ENCODE measurements at places on chromosomes 7 and 10.

GRCh38 chr7:112448381-112448780 is 1.9 kb upstream of the IFRD1 start:
- no peak for DNase-seq

GRCh38 chr7:97118306-97118917 is 914 bp downstream of the SDHAF3 start:
- no peak for DNase-seq

GRCh38 chr7:35480806-35481205 is 214.1 kb downstream of the HERPUD2 start:
- no peak for DNase-seq

GRCh38 chr7:78703391-78703790 is 750.1 kb downstream of the MAGI2 start:
- no peak for DNase-seq

- no peak for DNase-seq
These were observed 31.0 kb upstream of the NUB1 start for GRCh38 chr7:151310578-151310977.

- no peak for DNase-seq
These were observed 300.7 kb upstream of the PITRM1 start for GRCh38 chr10:3473271-3473670.

DNA sequence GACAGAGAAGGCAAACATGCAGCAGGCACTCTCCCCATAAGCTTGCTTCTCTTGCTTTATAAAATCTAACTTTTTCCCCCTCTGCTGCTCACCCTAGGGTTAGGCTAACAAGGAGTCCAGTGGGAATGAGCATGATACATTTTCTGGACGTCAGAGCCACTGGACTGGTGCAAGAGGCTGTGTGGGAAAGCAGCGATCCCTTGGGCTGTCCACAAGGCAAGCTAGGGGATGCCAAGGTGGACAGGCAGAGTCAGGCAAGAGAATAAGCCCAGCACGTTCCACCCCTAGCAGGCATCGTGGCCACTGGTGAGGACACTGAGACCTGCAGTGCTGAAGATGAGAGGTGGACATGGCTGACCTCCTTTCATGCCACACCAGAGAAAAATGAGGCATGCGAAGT is 290.9 kb upstream of the ZMIZ1 start:
- DNase-seq = no peak
